ENCODE measurements at places on chromosomes 1 and 21.

DNA sequence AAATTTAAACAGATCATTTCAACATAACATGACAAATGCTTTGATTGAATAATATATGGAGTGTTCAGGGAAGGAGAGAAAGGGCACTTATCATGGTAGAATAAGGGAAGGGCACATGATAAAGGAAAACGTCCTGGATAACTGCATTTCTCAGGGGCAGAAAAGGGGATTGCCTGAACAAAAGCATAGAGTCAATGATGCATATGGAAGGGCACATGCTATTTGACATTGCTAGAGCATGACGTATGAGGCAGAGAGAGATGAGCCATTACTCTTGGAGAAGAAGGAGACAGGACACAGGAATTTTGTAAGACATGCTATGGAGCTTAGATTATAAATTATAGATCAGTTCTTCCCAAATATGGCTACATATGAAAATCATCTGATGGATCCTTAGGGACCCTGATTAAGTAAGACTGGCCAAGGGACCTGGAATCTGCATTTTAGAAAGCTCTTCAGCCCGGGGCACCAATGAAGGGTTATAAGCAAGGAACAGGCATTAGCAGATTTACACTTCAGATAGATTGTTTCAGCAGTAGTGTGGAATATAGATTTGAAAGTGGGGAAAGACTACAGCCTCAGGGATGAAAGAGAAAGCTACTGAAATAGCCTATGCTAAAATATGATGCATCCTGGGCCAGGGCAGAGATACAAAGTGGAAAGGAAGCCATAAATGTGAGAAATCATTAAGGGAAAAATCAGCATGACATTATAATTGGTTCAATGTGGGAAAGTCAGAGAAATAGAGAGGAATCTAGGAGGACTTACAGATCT is 21.3 kb downstream of the FMO2 start:
- no peak for DNase-seq

DNA sequence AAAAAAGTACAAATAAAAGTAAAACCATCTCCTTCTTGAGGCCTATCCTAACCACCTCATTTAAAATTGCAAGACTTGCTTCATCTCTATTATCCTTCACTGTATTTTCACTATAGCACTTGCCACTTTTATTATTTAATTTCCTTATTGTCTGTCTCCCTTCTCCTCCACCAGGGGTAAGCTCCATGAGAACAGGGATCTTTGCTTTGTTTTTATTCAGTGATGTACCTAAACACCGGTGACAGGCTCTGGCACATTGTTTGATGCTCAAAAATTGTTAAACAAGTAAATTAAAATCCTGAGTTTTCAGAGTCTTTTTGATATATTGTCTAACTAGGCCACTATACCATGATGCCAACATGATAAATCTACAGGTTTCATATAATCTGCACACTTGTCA is 17.2 kb upstream of the SPEN start:
- no peak for DNase-seq

DNA sequence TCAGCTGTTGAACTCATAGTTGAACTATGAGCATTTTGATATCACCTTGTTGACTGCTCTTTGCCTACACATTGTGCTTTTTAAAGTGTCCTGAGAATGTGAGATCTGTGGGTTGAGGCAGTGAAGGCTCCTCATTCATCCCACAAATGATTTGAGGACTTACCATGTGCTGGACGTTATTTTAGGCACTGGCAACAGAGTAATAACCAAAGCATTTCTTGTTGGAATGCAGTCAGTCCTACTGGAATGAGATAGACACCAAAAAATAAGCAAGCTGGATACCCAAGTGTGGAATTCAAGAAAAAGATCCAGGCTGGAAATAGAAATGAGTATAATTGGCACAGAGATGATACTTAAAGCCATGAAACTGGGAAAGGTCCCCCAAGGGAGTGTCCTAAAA is 73.4 kb downstream of the ZP4 start:
- DNase-seq: no peak

- no peak for DNase-seq
Observed at GRCh38 chr1:11538886-11539285, 59.9 kb downstream of the DISP3 start.

Data from AG09309 (cell line).